ENCODE measurements at places on chromosomes 1 and 21.
A peak's percentile ranks its signal among the peaks of the same experiment; 100 is the strongest.

GRCh38 chr1:109282497-109282951 is 421 bp downstream of the PSRC1 start:
- no peak for DNase-seq

DNA sequence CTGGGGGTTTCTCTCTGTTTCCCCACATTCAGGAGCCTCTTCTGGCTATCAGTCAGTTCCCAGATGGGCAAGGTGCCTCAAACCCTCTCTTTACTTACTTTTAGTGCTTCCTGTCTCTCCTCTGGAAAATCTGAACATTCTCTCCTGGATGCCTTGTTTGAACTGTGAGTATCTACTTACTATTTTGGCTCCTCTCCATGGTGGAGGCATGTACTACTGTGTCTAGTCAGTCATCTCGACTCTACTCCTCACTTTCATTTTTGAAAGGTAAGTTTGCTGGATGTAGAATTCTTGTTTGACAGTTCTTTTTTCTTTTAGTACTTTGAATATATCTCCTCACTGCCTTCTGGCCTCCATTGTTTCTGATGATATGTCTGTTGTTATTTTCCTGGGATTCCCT is 70.9 kb upstream of the FAM78B start:
- DNase-seq: no peak

DNA sequence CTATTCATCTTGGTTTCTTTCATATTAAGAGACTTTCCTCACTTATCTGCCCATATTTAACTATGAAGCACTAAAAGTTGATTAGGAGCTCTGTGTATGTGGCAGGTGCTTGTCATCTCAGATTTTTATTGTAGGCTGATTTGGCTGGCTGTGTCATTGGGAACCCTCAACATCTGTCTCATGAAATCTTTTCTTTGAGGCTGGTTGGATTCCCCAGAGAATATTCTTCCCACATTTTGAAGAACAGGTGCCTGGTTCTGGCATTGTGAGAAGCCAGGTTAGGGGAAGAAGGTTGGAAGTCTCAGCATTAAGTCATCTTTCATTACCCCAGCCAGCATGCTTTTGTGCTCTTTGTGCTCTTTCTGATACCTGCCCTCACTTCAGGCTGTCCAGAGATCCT is 37.1 kb downstream of the EEIG2 start:
- DNase-seq: no peak

- peak; percentile 22 for DNase-seq
Measured at GRCh38 chr1:202192770-202193613, 607 bp upstream of the LGR6 start.

DNA sequence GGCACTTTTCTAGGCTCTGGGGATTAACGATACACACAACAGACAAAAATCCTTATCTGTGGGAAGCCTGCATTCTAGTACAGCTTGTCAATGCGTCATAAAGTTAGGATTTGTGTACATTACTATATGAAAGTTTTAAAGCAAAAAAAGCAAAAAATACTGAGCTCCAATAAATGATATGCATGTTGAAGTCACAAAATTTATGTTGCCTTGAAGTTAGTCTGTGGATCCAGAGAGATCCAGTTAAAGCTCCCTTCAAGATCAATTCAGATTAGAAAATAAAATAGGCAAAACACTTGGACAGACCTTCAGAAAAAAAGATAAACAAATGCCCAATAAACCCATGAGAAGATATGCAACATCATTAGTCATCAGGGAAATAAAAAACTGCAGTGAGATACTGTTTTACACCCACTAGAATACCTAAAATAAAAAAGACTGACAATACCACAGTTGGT is 33.1 kb upstream of the KCNQ4 start:
- DNase-seq: peak; percentile 20

DNA sequence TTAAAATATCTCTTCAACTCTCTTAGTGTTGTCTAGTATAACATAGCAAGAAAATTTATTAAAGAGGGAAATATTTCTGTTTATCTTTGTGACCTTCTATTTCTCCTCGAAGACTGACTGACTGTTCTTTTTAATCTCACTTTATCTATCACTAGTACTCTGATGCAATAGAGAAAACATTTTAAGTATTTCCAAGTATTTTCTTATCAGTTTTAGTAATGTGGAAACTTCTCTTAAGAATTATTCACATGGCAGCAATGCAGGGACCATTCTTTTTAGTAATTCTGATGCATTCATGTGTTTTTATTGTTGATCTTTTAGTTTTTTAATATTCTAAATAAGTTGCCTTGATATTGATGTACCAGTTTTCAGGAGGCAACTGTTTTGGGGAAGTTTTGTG is 115.7 kb downstream of the NEK7 start:
- no peak for DNase-seq

GRCh38 chr1:3939242-3940080 is 39.4 kb upstream of the C1orf174 start:
- no peak for DNase-seq

- DNase-seq: no peak
Measured at GRCh38 chr1:212669600-212669999, 30.0 kb downstream of the BATF3 start.

GRCh38 chr1:248817065-248817464 is 8.7 kb downstream of the SH3BP5L start:
- DNase-seq: no peak

- DNase-seq: no peak
Measured at GRCh38 chr1:159859767-159860322, 2.6 kb downstream of the VSIG8 start.

DNA sequence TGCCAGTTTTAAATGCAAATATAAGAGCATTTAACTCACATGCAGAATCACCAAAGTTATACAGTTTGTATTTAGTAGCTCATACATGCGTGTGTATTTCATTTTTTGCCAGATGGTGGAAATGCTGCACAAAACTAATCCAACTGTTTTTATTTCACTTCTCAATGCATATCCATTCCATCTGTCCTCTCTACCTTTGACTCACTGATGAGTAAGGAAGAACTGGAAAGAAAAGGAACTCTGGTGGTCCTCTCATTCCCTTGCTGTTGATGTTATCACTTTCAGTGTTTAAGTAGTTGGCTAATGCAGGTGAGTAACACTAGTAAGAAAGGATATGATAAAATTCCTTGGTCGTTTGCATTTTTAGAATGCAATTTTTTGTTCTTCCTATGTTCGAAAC is 5.7 kb upstream of the SLC1A7 start:
- DNase-seq: peak; percentile 71

- no peak for DNase-seq
Measured at GRCh38 chr1:169879034-169879840, 14.5 kb downstream of the SCYL3 start.

DNA sequence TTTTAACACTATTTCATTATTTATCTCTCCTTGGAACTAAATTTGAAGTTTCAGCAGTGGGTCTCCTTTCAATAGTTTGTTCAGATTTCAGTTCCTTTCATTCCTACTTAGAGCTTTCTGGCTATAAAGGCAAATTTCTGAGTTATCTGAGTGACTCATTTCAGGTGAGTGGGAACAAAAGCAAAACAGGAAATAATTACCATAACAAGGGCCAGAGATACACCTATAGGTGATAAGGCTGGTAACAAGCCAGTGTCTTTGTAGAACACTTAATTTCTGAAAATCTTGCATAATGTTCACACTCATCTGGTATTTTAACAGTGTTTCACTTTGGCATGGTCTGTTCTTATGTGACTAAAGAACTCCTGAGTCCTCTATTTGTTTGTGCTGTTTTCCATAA is 64.5 kb upstream of the PRRC2C start:
- peak; percentile 89 for DNase-seq

DNA sequence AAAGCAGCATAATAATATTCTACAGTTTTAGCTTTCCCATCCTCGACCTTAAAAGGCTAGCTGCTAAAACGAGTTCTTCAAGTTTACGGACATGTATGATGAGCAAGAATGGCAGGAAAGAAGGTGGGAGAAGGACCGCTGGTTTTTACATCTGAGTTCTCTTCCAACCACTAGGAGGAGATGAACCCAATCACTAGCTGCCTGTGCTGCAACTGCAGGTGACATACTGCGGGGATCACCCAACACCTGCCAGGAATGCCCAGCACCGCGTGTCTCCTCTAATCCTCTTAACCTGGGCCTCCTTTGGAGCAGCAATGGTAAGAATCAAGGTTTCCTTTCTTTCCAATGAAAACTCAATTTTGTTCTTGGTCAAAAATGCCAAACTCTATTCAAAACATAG is 23.5 kb downstream of the TOR3A start:
- peak; percentile 66 for DNase-seq

- DNase-seq: no peak
Measured at GRCh38 chr1:206080026-206080820, 27.2 kb downstream of the RHEX start.

- DNase-seq: peak; percentile 78
Measured at GRCh38 chr1:63920154-63921117, 146.6 kb downstream of the ROR1 start.

DNA sequence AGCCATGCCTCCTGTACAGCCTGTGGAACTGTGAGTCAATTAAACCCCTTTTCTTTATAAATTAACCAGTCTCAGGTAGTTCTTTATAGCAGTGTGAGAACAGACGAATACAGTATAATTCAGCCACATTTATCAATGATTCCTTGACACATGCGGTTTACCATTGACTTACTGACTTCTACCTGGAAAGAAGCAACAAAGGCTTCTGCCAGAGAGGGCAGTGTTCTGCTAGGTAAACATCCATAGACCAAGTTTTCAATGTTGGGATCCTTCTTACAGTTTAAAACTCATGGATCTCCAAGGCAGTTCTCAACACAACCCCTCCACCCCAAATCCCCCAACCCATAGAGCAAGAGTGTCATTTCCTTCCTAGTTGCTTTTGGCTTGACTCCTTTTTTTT is 150.6 kb downstream of the ZNF648 start:
- no peak for DNase-seq

DNA sequence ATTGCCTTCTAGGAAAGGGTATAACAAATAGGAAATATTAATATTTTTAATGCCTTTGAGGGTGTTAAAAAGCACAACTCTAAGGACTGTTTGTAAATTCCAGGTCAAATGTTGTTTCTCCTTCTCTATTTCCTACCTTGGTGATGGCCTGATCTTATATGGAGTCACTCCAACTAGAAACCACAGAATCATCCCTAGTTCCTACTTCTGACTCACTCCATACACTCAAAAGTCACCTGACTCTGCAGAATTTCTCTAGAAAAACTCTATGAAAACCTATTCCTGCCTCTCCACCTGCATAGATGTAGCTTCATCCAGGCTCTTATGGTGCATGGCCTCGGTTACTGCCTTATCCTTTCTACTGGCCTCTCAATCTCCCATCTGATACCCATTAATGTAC is 14.5 kb downstream of the RGS4 start:
- DNase-seq: peak; percentile 68

- peak; percentile 72 for DNase-seq
Measured at GRCh38 chr1:156551869-156552268, 20.5 kb downstream of the IQGAP3 start.

GRCh38 chr1:211587123-211587522 is 8.2 kb upstream of the SLC30A1 start:
- no peak for DNase-seq

DNA sequence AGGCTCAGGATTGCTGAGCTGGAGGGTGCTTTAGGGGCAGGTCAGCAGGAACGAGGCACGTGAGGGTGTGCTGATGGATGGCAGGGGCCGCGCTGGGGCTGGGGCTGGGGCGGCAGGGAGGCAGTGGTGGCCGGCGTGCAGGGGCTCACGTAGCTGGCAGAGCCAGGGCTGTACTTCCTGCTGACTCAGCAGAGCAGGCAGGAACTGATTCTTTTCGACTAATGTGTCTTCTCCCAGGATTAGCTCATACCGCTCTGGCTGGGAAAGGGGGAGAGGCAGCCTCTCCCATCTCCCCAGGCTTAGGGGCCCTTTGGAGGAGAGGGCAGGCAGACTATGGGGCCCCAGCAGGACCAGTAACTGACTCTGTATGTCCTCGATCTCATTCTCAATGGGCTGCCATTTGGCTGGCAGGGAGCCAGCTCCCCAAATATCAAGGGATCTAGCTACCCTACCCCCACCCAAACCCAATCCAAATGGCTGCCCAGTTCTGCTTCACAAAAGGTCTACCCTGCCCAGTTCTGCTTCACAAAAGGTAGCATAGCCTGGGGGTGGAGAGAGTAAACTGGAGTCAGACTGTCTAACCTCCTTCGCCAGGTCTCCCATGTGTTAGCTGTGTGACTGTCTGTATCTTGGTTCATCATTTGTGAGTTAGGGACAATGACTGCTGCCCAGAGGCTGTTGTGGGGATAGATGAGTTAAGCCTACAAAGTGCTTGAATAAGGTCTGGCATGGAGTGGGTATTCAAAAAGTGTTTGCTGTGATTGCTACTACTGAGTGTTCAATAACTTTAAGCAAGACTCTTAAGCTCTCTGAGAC is 100.1 kb upstream of the SLC2A1 start:
- DNase-seq: peak; percentile 84

DNA sequence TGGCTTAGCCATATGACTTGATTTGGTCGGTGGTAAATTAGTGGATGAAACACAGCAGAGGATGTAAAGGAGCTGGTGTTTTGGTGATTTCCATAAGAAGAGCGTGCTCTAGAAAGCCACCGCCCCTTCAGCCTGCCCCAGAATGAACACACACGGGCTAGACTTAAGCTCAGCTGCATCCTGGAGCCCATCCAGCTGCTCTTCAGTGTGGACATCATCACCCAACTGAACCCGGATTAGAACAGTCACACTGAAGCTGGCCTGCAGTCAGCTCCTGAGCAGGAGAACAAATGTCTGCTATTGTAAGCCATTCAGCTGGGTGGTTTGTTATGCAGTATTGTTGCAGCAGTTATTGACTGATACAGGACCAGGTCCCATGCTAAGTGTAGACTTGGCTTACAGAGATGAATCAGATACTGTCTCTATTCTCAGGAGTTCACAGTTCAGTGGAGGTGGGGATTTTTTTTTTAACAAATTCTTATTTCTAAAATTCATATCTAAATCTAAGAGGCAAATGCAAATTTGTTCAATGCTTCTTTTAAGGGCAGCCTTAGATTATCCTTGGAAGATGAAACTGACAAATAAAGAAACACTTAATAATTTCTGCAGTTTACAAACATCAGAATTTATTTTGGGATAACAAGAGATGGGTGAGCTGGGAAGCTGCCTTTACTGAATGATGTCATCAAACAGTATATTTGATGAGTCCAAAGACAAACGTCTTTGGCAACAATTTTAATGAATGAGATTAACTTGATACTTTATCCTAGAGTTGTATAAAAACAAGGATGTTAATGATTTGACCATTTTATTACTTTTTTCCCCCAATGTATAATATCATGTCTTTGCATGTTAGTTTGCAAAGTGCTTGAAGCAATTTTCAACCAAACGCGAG is 251.2 kb downstream of the TRABD2B start:
- DNase-seq: no peak

GRCh38 chr1:35660581-35661473 is 19.5 kb upstream of the PSMB2 start:
- DNase-seq: peak; percentile 21

- peak; percentile 40 for DNase-seq
Measured at GRCh38 chr1:159845751-159846629, 16.5 kb downstream of the VSIG8 start.

Data from bronchial epithelial cell (primary cell).